Astrocyte of the spinal cord (primary cell): ENCODE measurements at places on chromosomes 4 and X.
A peak's percentile ranks its signal among the peaks of the same experiment; 100 is the strongest.

DNA sequence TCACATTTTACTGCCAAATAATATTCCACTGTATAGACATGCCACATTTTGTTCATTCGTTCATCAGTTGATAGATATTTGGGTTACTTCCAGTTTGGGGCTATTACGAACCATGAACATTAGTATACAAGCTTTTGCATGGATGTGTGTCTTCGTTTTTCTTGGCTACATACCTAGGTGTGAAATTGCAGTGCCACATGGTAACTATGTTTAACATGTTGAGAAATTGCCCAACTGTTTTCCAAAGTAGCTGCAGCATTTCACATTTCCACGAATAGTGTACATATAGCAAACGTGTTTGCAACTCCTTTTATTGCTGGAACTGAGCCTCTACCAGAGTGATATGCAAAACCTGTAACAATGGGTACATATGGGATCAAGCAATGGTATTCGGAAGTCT lies 221.5 kb downstream of the VEGFC start:
- no peak for DNase-seq

GRCh38 chr4:13036841-13037240 lies 447.3 kb downstream of the RAB28 start:
- no peak for DNase-seq

DNA sequence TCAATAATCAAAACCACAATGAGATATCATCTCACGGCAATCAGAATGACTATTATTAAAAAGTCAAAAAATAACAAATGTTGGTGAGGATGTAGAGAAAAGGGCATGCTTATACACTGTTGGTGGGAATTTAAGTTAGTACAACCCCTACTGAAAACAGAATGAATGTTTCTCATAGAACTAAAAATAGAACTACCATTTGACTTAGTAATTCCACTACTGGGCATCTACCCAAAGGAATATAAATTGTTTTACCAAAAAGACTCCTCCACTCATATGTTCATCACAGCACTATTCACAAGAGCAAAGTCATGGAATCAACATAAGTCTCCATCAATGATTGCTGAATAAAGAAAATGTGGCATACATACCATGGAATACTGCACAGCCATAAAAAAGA lies 278.1 kb upstream of the ARSJ start:
- peak; percentile 32 for DNase-seq

DNA sequence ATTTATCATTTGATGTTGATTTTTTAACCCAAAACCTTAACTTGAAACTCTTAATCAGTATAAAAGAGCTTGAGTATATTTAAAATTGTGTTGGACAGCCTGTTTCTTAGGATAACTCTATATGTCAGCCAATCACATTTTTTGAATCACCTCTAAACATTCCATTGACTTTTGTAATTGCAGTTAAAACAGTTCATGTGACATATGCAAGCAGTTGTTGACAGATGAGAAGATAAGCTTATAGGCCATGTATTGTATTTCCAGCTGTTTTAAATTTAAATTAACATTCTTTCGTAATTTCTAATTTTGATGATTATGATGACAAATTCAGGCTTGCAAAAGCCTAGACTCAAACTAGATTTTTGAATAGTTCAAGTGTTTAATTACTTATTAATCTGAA lies 17.4 kb downstream of the VEGFC start:
- DNase-seq: no peak

DNA sequence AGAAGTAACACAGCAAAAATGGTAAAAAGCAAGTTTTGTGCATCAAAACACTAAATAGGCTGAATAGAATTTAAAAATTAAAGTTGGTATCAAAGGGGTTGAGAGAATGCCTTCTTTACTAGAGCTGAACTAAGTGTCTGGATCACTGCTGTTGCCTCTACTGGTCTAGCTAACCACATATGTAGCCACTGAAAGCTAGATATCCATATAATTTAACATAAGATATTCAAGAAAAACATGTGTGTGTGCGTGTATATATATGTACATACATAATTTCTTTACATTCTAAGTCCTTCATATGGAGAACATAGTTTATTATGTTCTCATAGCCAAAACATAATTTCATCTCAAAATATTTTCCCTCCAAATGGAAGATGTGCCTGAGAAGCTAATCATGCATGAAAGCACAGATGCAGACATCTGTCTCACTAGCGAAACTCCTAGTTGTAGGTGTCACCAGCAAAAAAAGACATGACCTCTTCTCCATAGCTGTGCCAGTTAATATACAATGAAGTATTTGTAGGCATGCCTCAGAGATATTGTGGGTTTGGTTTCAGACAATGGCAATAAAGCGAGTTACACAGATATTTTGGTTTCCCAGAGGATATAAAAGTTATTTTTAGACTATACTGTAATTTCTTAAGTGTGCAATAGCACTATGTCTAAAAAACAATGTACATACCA lies 47.3 kb downstream of the PDE5A start:
- DNase-seq: no peak

DNA sequence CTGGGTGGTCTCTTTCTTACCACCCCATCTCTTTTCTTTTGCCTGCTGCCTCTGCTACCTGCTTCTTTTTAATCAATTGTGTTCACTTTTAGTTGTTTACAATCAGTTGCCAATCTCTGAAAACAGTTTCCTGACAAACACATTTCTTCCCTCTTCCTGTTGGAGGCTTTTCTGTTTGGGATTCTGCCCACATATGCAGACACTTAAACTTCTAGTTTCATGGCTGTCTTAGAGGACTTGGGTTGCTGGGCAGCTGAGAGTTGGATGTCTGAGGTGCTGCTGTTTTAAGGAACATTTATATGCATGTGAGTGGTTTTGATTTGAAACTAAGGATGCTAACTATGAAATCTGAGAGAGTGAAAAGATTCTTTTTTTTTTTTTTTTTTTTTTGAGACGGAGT lies 112.3 kb upstream of the LIMCH1 start:
- DNase-seq: no peak

DNA sequence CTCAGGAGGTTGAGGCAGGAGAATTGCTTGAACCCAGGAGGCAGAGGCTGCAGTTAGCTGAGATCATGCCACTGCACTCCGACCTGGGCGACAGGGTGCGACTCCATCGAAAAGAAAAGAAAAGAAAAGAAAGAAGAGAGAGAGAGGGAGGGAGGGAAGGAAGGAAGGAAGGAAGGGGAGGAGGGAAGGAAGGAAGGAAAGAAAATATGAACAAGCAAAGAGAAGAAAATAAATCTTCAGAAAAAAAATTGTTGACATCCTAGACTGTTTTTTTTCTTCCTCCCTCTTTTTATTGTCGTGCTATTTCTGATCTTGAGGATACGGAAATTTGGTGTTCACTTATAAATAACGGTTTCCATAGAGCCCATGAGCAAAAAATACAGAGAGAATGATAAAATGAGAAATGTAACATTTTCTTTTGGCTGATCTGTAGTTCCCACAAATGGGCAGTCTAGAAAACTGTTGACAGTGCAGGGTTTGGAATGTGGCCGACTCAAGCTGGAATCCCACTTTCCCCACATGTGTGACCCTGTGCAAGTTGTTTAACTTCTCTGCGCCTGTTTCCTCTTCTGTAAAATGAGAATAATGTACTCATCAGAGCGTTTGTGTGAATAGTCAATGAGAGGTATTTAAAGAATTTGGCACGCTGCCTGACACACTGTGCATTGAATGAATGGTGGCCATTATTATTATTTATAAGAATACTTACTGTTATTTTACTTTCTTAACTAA lies 19.4 kb downstream of the SORBS2 start:
- DNase-seq: peak; percentile 97

GRCh38 chr4:147689067-147689466 lies 5.1 kb upstream of the PRMT9 start:
- DNase-seq: no peak

DNA sequence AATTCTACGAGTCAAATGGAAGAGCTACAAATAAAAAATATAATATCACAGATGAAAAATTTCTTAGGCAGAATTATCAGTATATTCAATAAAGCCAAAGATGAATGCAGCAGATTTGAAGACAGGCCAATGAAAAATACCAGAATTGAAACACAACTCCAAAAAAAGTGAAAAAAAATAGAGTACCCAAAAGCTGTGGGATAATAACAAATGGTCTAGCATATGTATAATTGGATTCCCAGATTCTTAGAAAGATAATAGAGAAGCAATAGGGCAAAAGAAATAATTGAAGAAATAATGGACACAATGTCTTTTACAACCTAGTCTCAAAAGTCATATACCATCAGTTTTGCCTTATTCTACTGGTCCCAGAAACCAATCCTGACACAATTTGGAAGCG lies 4.4 kb downstream of the ANAPC10 start:
- DNase-seq: no peak

GRCh38 chr4:101086801-101087586 lies 260.3 kb downstream of the PPP3CA start:
- no peak for DNase-seq

- peak; percentile 9 for DNase-seq
Measured at GRCh38 chr4:6221851-6222760, 21.8 kb upstream of the JAKMIP1 start.

DNA sequence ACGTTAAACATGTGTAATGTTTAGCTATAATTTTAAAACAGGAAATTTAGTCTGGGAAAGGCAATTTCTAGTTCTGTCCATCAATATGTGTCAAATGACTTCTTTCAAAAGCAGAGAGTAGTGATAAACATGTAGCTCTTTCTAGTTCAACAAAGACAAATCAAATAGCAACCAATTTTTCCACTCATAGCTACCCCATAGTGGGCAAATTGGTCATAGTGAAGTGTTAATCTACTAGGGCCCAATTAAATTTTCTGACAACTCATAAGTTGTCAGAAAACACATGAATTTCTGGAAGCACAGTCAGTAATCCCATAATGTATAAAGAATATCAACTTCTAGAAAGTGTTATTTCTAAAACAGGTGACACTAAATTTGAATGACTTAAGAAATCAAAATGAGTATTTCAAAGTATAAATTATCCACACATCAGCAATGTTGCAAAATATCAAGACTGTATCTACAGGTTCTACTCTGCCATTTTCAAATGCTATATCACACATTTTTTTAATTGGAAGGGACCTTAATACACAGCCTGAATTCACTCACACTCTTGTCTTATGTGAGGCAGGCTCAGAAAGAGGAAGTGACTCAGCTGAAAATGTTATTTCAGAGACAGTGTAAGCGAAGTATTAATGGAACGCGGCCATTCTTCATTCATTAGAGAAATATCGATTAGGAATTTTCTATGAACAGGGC lies 7.7 kb downstream of the OCIAD2 start:
- peak; percentile 52 for DNase-seq

- no peak for DNase-seq
Measured at GRCh38 chrX:13552892-13553291, 16.5 kb upstream of the EGFL6 start.

DNA sequence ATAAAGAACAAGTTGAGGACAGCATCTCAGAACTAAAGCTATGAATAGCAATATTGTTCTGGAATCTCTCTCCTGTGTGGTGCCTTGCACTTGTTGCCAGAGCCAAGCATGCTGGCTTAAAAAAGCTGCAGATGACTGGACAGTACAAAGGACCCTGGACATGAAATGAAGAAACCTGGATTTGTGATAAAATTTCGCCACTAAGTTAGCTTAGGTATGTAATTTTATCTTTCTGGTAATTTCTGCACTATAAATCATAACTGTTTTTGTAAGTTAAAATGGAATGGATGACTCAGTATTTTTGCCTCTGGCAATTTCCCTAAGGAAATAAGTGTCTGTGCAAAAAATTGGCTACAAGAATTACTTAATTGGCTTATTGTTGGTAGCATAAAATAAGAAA lies 317.2 kb downstream of the CAMK2D start:
- peak; percentile 70 for DNase-seq

DNA sequence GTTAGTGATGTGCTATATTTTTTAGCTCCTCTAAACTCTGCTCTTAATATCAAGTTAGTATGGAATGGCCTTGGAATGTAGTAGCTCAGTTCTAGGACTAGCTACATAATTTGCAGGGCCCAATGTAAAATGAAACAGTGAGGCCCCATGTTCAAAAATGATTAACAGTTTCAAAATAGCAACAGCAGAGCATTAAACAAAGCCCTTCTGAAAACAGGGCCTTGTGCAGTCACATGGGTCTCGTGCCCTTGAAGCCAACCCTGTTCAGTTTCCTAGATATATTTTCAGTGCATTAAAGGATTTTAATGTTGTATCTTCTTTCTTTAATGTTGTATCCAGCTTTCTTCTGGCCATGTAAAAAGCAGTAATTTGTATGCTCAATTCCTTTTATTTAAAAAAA lies 82.1 kb downstream of the TASL start:
- no peak for DNase-seq

DNA sequence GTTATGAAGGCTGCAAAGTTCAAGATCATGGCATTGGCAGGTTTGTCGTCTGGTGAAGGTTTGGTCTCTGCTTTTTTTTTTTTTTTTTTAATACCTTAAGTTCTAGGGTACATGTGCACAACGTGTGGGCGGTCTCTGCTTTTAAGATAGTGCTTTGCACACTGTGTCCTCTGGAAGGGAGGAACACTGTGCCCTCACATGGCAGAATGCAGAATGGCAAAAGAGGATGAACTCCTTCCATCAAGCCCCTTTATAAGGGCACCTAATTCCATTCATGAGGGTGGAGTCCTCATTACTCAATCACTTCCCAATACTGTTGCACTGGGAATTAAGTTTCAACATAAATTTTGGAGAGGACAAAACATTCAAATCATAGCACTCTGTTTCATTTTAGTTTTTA lies 101.4 kb downstream of the GLRA2 start:
- no peak for DNase-seq

DNA sequence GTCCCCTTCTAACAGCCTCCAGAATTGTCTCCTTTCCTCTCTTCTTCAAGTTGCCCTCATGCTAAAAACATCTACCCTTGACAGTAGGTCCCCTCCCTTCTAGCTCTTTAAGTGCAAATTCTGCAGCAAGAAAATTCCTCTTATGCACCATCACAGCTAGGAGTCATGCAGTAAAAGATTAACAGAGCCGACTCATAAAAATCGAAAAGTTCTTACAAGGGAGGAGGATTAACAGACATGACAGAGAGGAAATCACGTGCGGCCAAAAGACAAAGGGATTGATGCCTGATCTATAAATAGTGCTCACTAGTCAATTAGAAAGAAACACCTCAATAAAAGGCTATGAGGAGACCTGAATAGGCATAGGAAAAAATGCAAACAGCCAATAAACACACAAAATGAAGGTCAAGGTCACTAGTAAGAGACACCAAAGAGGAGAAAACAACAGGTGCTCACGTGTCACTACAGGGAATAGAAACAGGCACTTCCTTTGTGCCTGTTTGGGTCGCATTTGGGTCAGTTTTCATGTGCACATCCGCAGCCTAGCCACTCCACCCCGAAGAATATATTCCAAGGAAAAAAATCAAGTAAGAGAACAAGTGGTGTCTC lies 3.4 kb downstream of the RNF212 start:
- no peak for DNase-seq

GRCh38 chr4:81452452-81453006 lies 19.2 kb downstream of the RASGEF1B start:
- no peak for DNase-seq
